Inflammatory macrophage (primary cell): ENCODE measurements at places on chromosomes 13 and 19.

- DNase-seq: no peak
Measured at GRCh38 chr13:73556902-73557301, 498.1 kb downstream of the KLF5 start.

DNA sequence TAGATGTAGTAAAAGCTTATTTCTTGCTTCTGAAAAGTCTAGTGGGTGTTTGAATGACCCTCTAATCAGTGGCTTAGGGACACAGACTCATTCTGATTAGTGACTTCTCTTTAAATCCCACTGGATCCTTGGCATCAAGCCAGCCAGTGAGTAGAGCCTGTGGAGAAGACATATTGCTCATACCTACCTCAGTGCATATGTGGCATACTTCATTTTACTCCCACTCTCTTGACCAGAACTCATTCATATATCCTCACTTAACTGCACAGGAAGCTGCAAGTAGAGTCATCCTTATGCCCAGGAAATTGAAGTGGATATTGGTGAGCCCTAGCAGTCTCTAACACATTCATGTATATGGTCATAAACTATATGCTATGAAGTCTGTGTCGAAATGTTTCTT is 148.3 kb downstream of the PDS5B start:
- no peak for DNase-seq

DNA sequence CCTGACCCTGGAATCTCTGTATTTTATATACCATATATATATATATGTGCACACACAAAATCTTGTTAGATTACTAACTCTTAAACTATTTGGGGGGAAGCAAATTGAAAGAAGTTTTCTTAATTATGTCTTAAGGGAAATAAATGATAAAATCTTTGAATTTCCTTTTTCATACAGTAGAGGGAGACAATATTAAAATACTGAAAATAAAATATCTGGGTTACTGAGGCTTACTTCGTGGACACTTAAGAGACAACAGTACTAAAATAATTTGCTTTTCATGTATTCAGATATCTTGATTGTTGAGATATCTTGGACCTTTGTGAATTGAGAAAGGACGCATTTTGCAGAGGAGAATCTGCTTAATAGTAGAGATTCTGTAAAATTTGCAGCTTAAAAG is 17.0 kb downstream of the SUGT1 start:
- no peak for DNase-seq

DNA sequence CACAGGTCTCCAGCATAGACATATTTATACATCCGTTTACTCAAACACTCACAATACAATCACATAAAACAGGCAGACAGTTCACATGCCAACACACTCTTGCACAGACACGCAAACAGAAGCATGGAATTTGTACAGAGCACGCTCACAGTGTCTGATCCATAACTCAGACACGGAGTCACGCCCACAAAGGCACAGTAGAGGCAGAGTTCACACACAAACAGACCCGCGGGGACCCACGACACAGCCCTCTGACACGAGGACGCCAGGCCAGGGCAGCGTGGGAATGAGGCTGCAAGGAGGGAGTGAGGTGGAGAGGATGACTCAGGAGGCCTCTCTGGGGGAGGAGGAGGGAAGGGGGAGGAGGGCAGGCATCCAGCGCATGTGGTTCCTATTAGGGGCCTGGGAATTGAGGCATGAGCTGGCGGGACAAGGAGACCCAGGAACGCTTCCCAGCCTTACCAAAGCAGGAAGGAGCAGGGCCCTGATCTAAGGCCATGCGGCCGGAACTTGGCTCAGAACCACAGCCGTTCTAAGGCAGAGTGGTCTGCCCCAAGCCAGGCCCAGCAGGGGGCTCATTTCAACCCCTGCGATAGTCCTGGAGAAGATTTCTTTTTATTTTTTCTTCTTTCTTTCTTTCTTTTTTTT is 9.1 kb upstream of the OLFM2 start:
- peak; percentile 3 for DNase-seq

- DNase-seq: no peak
Measured at GRCh38 chr19:8552810-8553209, 24.4 kb downstream of the MYO1F start.

GRCh38 chr13:77896977-77897376 is 21.7 kb downstream of the EDNRB start:
- no peak for DNase-seq

DNA sequence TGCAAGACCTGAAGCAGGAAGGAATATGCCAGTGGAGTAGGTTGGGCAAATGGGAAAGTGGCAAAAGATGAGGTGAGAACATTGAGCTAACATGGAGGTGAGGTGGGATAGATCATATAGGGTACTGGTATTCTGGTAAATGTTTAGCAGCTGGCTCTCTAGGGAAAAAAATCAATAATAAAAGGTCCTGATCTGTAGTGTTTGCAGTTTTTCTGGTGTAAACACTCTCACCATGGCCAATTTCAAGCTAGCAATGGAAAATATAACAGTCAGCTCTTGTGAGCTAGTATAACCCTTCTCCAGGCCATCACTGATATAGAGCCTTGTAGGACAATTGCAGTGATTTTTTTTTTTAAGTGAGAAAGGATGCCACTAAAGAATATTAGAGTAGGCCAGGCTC is 31.3 kb downstream of the RFC3 start:
- DNase-seq: no peak

- DNase-seq: no peak
Measured at GRCh38 chr13:59352600-59352999, 811.1 kb downstream of the DIAPH3 start.

DNA sequence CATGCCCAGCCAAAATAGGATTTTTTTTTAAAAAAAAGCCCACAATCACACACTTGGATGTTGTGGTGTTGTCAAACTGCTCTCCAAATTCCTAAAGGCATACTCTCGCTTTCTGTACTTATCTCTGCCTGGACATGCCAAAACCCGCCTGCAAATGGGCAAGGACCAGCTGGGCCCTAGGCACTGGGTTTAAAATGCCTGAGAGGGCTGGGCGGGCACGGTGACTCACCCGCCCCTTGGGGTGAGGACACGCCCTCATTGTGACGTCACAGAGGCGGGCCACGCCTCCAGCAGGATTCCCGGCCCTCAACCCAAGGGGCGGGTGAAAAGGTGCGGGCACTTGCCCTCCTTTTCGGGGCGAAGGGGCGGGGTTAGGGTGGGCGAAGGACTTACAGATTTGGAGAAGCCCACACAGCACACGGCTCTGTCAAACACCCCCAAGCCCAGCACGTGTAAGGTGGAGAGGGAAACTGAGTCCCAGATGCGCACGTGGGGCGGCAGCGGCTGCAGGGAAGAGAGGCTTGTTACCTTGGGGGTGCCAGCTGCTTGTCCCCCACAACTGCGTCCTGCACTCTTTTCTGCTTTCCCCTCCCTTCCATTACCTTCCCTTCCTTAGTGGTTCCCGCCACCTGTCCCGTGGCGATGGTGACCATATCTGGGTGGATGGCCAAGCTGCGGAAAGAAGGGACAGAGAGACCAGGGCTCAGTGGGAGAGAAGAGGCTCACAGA is 6.6 kb downstream of the EML2 start:
- peak; percentile 23 for DNase-seq

GRCh38 chr19:8308891-8309291 is 733 bp upstream of the CD320 start:
- DNase-seq: no peak

DNA sequence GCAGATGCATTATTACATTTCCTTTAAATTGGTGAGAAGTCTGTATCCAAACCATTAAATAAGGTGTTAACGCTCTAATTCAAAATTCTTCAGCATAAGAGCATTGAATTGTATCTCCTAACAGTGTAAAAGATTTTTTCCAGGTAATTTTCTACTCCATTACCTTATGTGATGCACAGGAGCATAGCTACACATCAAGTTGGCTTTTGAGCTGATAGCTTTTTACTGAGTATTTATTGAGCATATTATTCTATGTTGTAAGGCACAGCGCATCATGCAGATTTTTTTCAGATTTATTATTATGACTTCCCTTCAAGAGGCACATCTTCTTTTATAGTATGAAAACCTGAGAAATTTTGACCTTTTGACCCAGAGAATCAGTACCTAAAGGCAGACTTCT is 270.7 kb upstream of the MIR17HG start:
- no peak for DNase-seq

DNA sequence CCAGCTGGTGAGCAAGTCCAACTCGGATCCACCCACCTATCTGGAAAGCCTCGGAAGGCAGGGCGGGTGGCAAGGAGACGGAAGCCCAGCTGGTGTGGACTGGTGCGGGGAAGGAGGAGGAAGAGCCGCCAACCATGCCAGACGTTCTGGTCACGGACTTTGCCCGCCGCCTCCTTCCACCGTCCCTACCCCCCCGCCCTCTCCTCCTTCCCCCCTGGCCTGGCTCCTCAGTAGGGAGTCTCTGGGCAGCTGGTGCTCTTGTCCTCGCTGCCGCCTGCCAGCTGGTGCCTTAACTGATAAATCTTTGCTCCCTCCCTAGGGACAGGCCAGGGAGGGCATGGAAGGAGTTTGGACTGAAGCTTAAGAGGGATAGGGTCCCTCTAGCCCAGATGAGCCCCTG is 4.8 kb downstream of the SYNGR4 start:
- no peak for DNase-seq

DNA sequence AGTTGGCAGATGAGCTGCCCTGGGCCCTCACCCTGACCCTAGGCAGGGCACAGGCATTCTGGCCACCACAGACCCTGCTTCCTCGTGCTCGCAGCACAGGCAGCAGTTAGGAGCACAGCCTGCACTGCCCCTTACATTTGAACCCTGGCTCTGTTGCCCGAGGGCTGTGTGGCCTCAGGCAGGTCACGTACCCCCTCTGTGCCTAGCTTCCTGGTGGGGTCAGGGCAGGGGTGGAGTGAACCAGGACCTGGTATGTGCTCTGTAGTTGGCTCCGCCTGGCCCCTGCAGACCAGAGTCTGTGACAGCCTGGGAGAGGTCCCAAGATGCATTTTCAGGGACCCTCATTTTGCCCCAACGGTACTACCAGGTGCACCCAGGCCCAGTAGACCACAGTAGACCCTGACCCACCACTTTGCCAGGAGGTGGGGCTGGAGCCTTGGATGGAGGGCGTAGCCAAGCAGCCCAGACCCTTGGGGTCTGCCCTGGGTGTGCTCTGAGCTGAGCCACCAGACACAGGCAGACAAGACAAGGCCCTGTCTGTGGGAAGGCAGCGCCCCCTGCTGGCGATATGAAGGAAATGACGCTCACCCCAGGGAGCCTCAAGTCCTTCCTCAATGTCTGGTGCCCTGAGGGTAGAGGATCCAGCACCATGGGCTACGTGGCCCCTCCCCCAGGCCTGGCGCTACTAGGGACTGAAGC is 9.1 kb downstream of the LYL1 start:
- DNase-seq: peak; percentile 87

GRCh38 chr19:6590258-6590826 is 608 bp downstream of the CD70 start:
- peak; percentile 24 for DNase-seq

GRCh38 chr19:49685845-49686332 is 3.5 kb upstream of the ADM5 start:
- no peak for DNase-seq

GRCh38 chr19:42285541-42285941 is 16.4 kb upstream of the PRR19 start:
- peak; percentile 4 for DNase-seq

- DNase-seq: no peak
Measured at GRCh38 chr19:38057959-38058690, 151.1 kb downstream of the SIPA1L3 start.

DNA sequence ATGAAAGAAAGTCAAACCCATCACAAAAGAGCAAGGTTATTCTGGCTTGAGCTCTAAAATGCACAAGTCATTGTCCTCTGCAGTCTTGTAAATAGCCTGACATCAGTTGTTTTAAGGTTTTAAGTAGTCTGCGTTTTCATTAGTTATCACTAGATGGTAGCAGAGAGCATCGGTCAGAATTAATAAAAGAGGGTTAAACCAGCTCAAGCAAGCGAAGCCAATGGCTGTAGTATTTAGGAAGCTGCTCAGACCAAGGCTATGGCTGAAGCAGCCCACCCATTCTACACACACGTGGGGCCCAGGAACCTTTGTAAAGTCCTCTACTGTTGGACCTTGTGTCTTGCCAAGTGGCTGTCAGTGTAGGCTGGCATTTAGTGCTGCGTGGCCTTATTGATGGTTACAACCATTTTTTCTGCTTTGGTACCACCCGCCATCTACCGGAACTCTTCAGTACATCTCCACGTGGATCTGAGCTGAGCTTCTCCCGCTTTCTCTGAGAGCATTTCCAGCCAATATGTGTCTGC is 13.3 kb upstream of the ZNF57 start:
- DNase-seq: peak; percentile 55

- DNase-seq: peak; percentile 76
Measured at GRCh38 chr13:76822698-76823267, 63.4 kb downstream of the KCTD12 start.

- DNase-seq: peak; percentile 51
Measured at GRCh38 chr19:6891761-6892385, 4.5 kb downstream of the ADGRE1 start.

GRCh38 chr19:55678121-55678671 is 3.2 kb downstream of the EPN1 start:
- peak; percentile 85 for DNase-seq

DNA sequence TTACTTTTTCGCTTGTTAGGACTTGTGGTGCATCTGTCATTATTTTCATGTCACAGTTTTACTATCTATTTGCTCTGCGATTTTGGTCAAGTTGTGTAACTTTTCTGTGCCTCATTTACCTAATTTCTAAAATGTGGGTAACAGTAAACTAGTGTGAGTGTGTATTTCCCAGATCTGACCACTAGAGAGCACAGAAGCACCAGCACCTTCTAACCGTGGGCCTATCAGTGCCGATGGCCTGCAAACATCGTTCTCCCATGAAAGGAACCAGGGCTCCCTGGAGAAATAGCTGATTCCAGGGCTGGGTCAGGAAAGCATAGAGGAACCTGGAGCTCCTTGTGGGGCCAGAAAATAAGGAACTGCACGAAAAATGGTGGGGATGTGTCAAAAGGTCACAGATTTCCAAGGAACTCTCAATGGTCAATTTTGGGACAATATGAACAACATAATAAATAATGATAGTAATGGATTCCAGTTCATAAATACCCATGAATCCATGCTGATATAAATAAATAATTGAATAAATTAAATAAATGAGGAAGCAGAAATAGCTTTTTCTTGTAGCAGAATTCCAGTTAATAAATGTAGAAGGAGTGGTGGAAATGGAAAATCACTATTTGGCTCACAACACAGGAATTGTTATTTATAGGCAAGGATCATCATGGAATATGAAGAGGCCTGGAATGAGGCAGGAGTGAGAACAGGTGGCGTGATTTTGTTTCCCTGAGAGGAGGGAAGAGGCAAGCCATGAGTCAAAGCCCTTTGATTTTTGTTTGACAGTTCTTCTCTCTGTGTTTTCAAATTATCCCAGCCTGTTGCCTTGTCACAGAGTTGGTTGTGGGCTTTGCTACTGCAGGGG is 31.1 kb downstream of the CEACAM8 start:
- peak; percentile 64 for DNase-seq

- no peak for DNase-seq
Measured at GRCh38 chr13:66154976-66155375, 1075.2 kb downstream of the PCDH9 start.

GRCh38 chr13:27086599-27087265 is 84.9 kb downstream of the USP12 start:
- DNase-seq: no peak

DNA sequence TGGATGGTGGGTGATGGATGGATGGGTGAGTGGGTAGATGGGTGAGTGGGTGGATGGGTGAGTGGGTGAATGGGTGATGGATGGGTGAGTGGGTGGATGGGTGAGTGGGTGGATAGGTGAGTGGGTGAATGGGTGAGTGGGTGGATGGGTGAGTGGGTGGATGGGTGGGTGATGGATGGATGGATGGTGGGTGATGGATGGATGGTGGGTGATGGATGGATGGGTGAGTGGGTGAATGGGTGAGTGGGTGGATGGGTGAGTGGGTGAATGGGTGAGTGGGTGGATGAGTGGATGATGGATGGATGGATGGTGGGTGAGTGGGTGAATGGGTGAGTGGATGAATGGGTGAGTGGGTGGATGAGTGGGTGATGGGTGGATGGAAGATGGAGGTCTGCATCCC is 2.8 kb downstream of the SMIM24 start:
- DNase-seq: no peak
